Fibroblast of pulmonary artery (primary cell): ENCODE measurements at places on chromosomes 4 and X.
A peak's percentile ranks its signal among the peaks of the same experiment; 100 is the strongest.

DNA sequence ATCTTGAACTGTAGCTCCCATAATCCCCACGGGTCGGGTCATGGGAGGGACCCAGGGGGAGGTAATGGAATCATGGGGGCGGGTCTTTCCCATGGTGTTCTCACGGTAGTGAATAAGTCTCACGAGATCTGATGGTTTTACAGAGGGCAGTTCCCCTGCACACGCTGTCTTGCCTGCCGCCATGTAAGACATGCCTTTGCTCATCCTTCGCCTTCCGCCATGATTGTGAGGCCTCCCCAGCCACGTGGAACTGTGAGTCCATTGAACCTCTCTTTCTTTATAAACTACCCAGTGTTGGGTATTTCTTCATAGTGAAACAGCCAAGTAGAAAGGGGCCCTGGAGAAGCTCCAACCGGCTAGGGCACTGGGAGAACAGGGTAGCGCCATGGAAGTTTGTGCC, 12.3 kb downstream of the CTAG1A start:
- no peak for DNase-seq

- DNase-seq = no peak
Observed at GRCh38 chr4:94680176-94680862, 77.4 kb upstream of the BMPR1B start.

GRCh38 chr4:7158991-7159390, 33.3 kb upstream of the SORCS2 start:
- no peak for DNase-seq

GRCh38 chrX:96372313-96373046, 312.2 kb upstream of the DIAPH2 start:
- DNase-seq = peak; percentile 79

- peak; percentile 52 for DNase-seq
Observed at GRCh38 chr4:184347251-184348239, 126.8 kb downstream of the IRF2 start.

DNA sequence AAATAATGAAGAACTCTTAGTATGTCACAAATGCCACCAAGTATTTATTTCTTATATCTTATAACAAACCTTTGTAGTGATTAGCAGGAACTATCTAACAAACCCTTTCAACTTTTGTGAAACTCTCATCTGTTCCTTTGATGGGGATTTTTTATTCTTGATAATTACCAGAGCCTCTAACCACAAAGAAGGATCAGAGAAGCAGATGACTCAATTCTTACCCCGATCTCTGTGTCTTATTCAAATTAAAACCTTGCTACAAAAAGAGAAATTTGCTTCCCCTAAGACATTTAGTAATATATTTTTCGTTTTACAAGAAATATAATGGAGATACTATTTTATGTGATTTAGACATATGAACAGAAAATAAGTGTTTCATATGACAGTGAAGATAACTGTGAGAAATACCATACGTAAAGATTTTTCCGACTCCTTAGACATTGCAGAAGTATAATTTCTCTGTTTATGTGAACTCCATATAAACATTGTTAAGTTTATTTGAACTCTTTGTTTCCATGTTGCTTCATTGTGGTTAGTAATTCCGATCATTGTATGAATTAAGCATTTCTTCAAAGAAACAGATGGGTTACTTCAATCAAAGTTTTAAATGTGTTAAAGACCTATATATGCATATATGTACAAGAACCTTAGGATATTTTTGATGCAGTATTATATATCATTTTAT, 205.4 kb downstream of the CFAP299 start:
- no peak for DNase-seq

DNA sequence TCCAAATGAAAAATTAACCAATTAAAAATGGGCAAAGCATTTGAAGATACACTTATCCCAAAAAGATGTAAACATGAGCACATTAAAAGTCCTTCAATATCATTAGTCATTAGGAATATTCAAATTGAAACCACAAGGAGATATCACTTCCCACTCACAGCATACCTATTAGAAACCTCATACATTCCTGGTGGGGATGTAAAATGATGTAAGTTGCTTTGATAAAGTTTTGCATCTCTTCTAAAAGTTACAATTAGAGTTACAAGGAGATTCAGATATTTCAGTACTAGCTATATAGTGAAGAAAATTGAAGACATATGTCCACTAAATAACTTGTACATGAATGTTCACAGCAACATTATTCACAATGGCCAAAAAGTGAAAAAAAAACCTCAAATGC, 1109.3 kb upstream of the LCORL start:
- peak; percentile 23 for DNase-seq

DNA sequence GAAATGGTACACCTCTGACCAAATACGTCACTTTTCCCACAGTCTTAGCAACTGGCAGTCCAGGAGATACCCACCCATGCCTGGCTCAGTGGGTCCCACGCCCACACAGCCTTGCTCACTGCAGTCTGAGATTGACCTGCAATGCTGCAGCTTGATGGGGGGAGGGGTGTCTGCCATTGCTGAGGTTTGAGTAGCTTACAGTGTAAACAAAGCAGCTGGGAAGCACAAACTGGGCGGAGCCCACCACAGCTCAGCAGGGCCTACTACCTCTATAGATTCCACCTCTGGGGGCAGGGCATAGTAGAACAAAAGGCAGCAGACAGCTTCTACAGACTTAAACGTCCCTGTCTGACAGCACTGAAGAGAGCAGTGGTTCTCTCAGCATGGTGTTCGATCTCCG, 52.7 kb downstream of the AMER1 start:
- no peak for DNase-seq

DNA sequence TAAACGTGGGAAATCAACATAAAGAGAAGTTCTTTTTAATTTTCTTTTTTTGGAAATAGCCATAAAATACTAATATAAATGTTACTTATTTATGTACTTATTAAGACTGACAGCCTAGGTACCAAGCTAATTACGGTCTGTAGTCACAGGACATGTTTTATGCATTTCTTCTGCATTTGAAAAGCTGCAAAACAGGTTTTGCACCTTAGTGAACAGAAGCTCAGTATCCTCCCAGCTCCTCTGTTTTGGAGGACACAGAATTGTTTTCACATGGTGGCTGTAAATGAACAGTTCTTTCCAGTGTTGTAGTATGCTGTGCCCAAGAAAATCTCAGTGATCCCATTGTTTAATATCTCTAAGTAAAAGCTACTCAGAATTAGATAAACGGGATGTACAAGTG, 1788.0 kb upstream of the TENM3 start:
- DNase-seq = no peak

GRCh38 chrX:153214934-153215333, 35.9 kb downstream of the MAGEA1 start:
- DNase-seq = no peak

DNA sequence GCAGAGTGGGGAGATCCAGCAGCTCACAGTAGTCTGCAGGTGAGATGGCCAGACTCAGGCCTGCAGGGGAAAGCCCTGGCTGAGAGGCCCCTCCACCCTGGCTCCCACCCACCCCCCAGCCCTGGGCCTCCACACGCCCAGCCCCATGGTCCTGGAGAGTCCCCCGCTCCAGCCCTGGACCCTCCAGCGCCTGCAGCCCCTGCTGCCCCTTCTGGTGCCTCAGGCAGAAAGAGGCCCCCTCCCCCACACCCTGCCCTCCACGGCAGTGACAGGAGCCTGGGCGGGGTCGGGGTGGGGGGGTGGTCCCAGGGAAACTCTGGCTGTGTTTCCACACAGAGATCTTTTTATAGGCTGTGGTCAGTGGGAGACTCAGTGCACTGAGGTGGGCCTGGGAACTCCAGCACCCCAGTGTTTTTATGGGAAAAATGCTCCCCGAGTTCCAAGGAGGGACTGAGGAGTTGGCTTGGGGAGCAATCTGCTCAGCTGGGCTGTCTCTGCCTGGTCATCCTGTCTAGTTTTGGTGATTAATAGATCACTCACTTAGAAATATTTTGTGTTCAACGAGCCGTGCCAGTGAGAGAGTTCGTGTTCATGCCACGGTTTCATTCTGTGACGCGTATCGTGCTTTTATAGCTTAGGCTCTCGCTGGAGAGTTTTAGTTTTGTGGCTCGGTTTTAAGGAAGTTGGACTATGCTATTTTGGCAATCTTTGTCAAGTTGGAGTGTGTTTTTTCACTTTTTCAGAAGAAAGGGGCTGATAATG, 53.1 kb upstream of the HGFAC start:
- peak; percentile 61 for DNase-seq

GRCh38 chr4:146095091-146095690, 80.3 kb upstream of the LSM6 start:
- DNase-seq = peak; percentile 83

- DNase-seq = no peak
Observed at GRCh38 chr4:79450053-79450452, 42.0 kb upstream of the GK2 start.

DNA sequence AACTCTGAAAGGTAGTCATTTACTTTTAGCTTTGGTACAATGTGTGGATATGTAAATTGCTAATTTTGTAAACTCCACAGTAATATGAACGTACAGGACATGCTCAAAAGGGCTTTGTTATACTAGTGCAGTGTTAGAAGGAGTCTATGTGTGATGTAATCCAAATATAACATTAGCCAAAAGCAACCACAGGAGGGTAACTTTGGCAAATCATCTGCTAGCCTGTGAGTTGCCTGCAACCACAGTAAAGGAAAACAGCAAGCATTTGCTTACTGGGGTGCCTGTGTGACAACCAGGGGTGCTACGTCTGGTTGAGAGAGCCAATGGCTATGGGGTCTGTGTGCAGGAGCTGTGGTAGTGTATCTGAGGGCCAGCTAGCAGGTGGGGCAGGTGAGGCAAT, 245.8 kb downstream of the ADAMTS3 start:
- no peak for DNase-seq

GRCh38 chr4:188409851-188410250, 270.6 kb downstream of the TRIML1 start:
- DNase-seq = no peak

DNA sequence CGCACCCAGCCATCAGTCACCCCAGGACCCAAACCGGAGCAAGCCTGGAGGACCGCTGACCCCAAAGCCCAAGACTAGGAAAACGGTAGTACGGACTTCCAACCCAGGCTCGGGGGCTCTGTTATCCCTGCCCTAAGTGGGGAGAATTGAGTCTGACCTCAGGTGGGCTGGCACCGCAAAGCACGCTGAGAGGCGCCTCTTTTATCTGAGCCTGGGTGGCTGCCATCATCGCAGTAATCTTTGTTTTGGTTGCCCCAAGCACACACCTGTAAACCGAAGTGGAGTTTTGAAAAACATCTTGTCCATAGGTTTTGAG, 894 bp upstream of the SH3RF1 start:
- DNase-seq = no peak

GRCh38 chr4:157023941-157024340, 52.0 kb upstream of the GLRB start:
- DNase-seq = no peak

- DNase-seq = no peak
Observed at GRCh38 chr4:182937268-182938204, 20.4 kb upstream of the DCTD start.

- DNase-seq = no peak
Observed at GRCh38 chr4:39154009-39154408, 28.3 kb upstream of the WDR19 start.

- DNase-seq = no peak
Observed at GRCh38 chr4:105840426-105841174, 54.7 kb upstream of the NPNT start.

GRCh38 chr4:8377103-8378075, 63.1 kb downstream of the ACOX3 start:
- DNase-seq = no peak

DNA sequence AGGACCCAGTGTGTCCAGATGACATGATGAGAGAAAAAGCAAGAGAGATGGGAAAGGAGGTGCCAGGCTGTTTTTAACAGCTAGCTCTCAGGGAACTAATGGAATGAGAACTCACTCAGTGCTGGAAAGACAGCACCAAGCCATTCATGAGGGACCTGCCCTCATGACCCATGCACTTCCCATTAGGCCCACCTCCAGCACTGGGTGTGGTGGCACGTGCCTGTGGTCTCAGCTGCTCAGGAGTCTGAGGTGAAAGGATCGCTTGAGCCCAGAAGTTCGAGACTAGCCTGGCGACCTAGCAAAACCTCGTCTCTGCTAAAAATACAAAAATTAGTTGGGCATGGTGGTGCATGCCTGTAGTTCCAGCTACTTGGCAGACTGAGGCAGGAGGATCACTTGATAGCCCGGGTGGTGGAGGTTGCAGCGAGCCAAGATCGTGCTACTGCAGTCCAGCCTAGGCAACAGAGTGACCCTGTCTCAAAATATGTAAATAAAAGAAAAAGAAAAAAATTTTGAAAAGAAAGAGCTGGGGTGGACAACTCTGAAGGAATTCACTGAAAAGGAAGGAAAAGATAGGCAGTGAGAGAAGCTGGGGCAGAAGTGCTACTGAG, 50.9 kb downstream of the FAM193A start:
- DNase-seq = no peak

GRCh38 chrX:20227116-20227515, 39.6 kb downstream of the RPS6KA3 start:
- no peak for DNase-seq

DNA sequence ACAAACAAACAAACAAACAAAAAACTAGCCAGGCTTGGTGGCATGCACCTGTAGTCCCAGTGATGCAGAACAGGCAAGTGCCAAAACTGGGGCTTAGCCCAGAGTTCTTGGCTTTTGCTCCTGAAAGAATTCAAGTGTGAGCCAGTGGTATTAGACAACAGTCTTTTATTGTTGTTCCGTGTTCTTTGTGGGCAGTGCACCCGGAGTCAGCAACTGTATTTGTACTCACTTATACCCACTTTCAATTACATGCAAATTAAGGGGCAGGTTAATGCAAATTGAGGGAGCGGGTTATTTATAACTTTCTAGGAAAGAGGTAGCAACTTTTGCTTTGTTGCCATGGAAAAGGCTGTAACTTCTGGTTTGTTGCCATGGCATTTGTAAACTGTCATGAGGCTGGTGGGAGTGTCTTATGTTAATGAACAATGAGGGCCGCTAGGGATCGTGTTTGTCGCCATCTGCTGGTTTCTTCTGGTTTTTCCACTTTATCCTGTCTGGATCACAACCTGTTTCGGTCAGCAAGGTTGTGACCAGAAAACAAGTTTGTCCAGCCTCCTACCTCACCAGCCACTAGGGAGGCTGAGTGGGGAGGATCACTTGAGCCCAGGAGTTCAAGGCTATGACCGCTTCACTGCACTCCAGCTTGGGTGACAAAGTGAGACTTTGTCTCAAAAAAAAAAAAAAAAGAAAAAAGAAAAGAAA, 88.8 kb upstream of the ESX1 start:
- peak; percentile 85 for DNase-seq

DNA sequence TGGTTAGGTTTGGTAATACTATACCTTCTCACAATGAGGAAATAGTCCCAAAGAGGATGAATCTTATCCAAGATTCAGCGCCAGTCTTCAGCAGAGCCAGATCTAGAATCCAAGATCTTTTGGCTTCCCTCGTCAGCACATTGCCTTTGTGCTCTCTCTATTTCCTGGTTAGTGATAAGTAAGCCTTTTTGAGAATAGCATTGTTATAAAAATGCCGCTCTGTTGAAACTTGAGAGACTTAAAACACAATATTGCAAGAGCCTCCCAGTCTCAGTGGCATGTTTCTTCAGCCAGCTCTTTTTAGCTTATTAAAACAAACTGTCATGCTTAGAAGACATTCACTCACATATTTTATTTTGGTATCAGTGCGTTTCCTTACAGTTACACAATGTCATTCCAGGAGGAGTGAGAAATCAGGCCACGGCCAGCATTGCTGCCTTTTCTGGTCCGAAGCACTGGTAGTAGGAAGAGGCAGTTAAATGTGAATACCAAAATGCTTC, 141.4 kb downstream of the KLHL8 start:
- DNase-seq = peak; percentile 94

GRCh38 chr4:167150587-167150986, 83.7 kb downstream of the SPOCK3 start:
- no peak for DNase-seq
